RPMI8226 (cell line): ENCODE measurements at places on chromosomes 6 and 20.

- DNase-seq, result peak; percentile 43
Observed at GRCh38 chr6:150894935-150895552, 29.5 kb downstream of the MTHFD1L start.

- DNase-seq, result peak; percentile 89
Observed at GRCh38 chr6:98946879-98947410, 801 bp downstream of the FBXL4 start.

GRCh38 chr6:159279790-159280277 lies 110.6 kb downstream of the FNDC1 start:
- peak; percentile 12 for DNase-seq

DNA sequence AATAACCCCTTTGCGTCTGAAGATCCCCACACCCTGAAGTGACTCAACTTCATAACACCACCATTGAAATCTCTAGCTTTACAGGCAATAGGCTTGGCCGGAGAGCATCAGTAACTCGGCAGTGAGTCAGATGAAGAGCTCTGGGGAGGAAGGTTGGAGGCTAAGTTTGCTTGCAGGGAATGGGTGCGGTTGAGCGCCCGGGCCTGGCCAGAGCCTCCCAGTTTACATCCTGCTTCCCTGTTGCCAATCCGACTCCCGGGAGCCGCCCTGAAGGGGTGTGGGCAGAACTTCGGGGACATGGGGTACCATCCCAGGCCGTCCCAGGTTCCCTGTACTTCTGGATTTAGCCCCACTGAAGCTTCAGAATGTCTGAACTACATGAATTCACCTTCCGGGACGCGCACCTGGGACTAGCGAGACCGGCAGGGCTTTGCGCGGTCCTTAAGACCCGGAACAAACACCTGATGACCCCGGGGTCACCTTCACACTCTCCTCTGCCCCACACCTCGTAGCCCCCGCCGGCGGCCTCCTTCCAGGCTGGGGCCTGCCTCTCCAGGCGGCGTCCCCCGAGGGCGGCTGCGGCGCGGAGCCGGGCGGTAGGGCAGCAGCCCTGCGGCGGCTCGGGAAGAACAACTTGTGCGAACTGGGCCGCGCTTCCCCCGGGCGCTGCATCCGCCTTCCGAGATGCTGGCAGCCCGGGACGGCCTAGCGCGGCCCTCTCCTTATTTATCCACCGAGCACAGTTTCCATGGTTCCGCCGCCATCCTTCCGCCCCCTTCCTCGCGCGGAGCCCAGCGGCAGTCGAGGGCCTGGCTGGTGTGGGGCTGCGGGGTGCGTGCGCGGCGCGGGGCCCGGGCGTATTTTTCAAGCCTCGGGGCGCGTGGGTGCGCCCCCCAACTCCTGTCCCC lies 56.6 kb upstream of the RREB1 start:
- DNase-seq, result peak; percentile 50

- DNase-seq, result no peak
Observed at GRCh38 chr6:150001295-150002008, 23.9 kb downstream of the RAET1L start.

- no peak for DNase-seq
Observed at GRCh38 chr20:12777016-12777415, 231.8 kb upstream of the SPTLC3 start.

GRCh38 chr20:57252559-57253162 lies 13.8 kb downstream of the BMP7 start:
- no peak for DNase-seq

DNA sequence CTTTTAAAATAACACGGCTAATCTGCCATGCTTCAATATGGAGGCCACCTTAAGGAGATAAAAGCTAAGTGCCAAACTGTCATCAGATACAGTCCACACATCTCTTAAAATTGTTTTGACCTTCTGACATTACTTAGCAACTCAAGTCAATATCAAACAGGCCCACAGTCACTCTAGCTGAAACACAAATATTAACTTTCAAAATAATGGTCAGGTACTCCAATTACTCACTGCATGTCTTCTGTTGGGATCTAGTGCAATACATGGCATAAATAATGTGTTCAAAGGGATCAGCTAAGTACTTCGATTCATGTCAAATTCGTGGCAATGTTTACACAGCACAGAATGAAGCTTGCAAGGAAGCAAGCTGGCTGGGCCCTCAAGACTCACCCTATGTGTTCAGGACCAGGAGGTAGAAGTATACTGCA lies 133.9 kb upstream of the BEND6 start:
- DNase-seq, result no peak

DNA sequence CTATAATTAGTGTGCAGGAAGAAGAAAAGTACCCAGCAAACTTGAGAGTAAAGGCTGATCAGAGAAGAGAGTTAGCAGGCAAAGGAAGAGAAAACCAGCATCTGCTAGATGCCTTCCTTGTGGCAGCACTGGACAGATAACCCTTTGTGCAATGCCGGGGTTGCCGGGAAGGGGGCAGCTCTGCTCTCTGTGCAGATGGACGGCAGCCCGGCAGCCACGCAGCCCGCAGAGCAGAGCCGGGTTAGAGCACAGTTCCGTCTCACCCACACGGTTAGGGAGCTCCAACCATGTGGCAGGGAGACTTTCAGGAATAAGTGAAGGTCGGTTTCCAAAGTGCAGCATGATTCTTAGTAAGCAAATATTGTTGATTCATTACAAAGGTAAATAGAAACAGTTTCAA lies 80.0 kb upstream of the RPS6KA2 start:
- DNase-seq, result peak; percentile 56

DNA sequence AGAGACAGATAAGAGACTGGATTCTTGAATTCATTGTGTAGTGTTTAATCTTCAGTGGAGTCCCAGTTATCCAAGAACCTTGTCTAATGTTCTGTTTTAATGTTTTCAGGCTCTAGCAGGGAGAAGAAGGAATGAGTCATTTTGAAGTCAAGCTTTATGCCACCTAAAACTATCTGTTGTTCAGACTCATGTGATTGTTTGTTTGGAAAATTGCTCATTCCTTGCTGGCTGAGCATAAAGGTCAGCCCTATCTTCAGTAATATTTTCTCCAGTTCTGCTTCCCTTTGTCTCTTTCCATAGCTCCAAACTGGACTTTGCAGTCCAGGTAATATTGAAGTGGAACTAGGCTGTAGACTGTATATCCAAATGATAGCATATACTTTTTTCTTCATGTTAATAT lies 34.2 kb downstream of the CLVS2 start:
- DNase-seq, result no peak

GRCh38 chr6:126550323-126550722 lies 210.4 kb downstream of the CENPW start:
- DNase-seq, result peak; percentile 3

GRCh38 chr6:24448828-24449525 lies 40.4 kb downstream of the GPLD1 start:
- DNase-seq, result no peak

DNA sequence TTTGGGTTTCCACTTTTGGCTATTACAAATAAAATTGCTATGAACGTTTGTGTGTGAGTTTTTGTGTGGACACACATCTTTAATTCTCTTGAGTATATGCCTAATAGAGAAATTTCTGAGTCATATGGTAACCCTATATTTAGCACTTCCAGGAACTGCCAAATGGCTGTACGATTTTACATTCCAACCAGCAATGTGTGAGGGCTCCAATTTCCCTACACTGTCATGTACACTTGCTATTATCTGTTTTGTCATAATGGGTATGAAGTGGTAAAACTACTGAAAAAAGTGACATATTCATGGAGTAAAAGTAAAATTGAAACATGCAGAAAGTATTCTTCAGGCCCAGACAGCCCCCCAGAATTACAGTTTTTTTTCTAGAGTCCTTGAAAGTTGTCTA lies 59.6 kb upstream of the ESR1 start:
- no peak for DNase-seq

DNA sequence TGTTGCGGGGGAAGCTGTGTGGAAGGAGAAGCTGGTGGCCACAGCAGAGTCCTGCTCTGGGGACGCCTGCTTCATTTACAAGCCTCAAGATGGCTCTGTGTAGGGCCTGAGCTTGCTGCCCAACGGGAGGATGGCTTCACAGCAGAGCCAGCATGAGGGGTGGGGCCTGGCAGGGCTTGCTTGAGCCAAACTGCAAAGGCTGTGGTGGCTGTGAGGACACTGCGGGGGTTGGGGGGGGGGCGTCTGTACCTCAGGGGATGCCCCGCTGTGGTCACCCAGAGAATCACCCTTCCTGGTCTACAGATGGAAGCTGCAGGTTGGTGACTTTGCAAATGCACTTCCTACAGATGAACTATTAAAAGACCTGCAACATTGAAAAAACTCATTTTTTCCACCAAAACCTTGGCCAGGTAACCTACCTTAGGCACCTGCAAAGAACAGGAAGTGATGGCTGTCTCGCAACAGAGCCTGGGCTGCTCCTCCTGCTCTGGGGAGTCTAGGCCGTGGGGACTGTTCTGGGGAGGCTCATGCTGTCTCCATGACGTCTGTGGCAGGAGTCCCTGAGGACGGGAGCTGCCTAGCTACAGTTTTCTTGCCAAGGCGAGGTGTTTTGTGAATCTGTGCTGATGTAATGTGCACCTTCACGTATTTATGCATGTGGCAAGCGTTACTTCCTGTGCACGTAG lies 7.3 kb downstream of the NPBWR2 start:
- DNase-seq, result peak; percentile 51

- no peak for DNase-seq
Observed at GRCh38 chr20:48837014-48837413, 9.2 kb upstream of the PREX1 start.

- DNase-seq, result no peak
Observed at GRCh38 chr6:91105532-91105931, 518.7 kb upstream of the MAP3K7 start.

DNA sequence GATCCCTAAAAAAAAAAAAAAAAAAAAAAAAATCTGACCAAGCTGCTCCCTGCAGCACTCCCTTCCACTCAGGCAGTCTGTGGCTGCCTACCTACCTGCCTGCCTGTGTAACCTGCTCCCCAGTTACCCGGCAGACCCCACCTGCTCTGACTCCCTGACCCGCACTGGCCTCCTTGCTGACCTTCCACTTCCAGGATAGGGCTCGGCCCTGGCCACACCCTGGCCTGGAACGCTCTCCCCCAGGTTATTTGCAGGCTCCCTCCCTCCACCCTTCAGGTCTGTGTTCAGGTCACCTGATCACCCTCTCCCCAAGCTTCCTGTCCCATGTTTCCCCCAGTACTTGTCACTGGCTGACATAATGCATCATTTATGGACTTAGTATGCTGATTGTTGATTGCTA lies 134.3 kb downstream of the SLC23A2 start:
- no peak for DNase-seq

GRCh38 chr6:130933712-130934200 lies 106.5 kb downstream of the SMLR1 start:
- DNase-seq, result no peak

DNA sequence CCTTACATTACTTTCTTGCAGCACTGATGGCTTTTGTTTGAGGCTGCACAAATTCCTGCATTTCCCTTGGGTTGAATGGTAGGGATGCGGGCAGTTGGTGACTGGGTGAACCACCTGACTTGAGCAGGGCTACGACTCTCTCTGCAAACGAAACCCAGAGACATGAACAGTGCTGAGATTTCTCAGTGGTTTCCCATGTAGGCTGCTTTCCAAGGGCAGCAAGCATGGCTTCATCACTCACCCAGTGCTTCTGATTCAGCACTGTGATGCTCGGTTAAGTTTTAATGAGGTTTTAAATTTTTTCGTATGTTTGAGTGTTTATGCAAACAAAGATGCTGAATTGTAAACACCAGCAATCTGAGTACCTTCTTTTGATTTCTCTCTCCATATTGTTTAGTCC lies 127.2 kb downstream of the MTHFD1L start:
- no peak for DNase-seq

DNA sequence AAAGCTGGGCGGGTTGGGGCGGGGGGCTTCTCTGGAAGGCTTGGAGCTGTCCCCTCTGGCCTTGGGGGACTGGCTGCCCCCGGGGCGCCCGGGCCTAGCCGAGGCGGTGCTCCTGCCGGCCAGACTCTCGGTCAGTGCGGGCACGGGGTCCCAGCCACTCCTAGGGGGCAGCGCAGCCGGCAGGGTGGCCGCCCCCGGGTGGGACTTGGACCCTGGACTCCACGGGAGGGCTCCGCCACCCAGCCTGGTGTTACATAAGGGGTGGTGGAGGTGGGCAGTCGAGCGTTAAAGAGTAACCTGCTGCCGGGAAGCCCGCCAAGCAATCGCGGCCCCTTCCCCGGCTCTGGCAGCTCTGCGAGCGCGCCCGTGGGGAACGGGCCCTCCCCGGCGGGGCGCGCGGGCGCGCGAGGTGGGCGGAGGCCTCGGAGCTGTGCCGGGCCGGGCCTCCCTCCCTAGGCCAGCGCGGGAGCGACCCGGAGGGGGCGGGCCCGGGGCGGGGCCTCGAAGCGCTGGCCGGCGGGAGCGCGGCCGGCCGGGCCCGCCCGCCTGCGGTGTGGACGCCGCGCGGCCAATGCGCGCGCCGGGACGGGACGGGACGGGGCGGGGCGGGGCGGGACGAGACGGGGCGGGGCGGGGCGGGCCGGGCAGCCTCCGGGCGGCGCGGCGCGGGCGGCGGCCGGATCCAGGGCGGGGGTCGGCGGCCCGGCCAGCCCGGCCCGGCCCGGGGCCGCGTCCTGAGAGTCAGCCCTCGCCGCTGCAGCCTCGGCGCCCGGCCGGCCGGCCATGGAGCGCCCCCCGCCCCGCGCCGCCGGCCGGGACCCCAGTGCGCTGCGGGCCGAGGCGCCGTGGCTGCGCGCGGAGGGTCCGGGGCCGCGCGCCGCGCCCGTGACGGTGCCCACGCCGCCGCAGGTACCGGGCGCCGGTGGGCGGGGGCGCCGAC lies at the start of gene SLC2A4RG:
TSS of gene SLC2A4RG (plus strand) at position 647 of the 940 bp plus-strand sequence. CDS start at position 784, 137 bp downstream.
- peak; percentile 88 for DNase-seq

DNA sequence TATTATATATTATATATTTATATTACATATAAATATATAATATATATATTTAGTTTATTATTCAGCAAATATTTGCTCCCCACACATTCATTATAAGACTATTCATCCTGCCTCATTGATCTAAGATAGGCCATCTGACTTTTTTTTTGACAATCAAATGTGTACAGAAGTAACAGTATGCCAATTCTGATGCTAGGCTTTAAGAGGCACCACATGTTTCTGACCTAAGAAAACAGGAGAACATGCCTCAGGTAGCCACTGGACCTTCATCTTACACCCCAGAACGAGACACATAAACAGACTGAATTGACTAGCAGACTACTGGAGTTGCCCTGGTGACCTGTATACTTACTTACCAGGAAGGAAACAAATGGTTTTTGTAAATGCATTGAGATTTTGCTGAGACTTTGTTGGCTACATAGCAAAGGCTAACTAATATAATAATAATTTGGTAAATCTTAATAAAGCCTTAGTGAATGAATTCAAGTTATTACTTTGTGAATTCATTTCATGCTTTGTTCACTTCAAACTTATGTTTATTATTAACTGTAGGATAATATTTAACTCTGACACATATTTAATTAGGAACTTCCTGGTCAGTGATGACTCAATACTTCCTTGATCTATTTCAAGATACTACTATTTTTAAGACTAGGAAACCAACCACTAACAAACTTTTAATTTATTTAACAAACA lies 13.4 kb upstream of the MYO6 start:
- DNase-seq, result no peak

GRCh38 chr6:70894001-70894400 lies 62.9 kb downstream of the B3GAT2 start:
- no peak for DNase-seq

GRCh38 chr6:111552241-111552744 lies 53.4 kb downstream of the TRAF3IP2 start:
- DNase-seq, result no peak
